ENCODE measurements at places on chromosomes 7 and 10. TPM values are rescaled to one million over a fixed set of nuclear protein-coding genes. Genes with fewer than 3 reads are reported as not detected.

- peaks cover 27% of the 10 kb centered on the region for H3K36me3 ChIP-seq
- H3K27ac ChIP-seq = no peak overlapping the region
- peaks cover 30% of the 10 kb centered on the region for H3K4me1 ChIP-seq
- DNase-seq = no peak
- H3K27me3 ChIP-seq = no peaks in the 10 kb centered on the region
These were observed 16.4 kb downstream of the TNRC18 start for GRCh38 chr7:5406957-5407945.

DNA sequence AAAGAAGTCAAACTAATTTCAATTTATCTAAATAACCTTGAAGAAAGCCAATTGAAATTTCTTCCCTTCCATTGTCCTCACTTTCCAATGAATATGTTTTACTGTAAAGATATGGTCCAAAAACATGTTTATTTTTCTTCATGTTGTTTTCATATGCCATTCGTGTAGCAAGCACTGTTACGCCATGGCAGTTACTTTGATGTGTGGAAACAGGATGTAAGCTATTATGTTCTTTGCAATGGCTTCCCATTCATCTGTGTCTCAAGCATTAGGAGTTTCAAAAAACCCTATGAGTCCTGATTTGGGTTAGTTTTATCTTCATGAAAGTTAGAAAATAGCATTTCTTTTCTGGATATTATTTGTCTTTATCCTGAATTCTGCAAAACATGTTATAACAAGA is 31.0 kb downstream of the GPR141 start:
- no peaks in the 10 kb centered on the region for H3K4me1 ChIP-seq
- no peak overlapping the region for H3K27ac ChIP-seq
- H3K27me3 ChIP-seq = no peaks in the 10 kb centered on the region
- DNase-seq = no peak
- no peak overlapping the region for H3K4me3 ChIP-seq

GRCh38 chr7:130942211-130942964 is 208.4 kb upstream of the KLF14 start:
- H3K36me3 ChIP-seq = peaks cover 15% of the 10 kb centered on the region
- DNase-seq = no peak
- no peaks in the 10 kb centered on the region for H3K27me3 ChIP-seq
- peak overlapping the region; percentile 44 for H3K4me3 ChIP-seq

- no peaks in the 10 kb centered on the region for H3K27me3 ChIP-seq
- no peaks in the 10 kb centered on the region for H3K4me1 ChIP-seq
- H3K36me3 ChIP-seq = no peaks in the 10 kb centered on the region
- no peak for DNase-seq
- no peak overlapping the region for H3K4me3 ChIP-seq
These were observed 167.2 kb upstream of the PPP2R2D start for GRCh38 chr10:131733596-131733995.

DNA sequence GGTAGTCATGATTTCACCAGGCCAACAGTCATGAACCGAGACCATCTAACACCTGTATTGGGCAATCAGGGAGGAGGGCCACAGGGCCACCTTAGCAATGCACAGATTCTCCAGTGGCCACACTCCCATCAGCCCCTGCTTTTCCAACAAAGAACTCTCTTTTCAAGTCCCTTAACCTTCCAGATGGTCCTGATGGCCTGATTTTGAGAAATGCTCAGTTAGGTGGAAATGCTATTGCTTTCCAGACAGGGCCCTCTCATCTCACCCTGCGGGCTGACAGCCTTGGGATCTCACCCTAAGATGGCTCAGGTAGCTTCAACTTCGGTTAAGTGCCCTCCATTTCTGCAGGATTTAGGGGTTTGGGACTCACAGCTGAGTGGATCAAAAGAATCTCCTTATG is 131.9 kb upstream of the PRR15 start:
- H3K4me3 ChIP-seq = no peak overlapping the region
- H3K36me3 ChIP-seq = no peaks in the 10 kb centered on the region
- H3K27ac ChIP-seq = no peak overlapping the region
- no peaks in the 10 kb centered on the region for H3K4me1 ChIP-seq
- H3K27me3 ChIP-seq = no peaks in the 10 kb centered on the region
- DNase-seq = no peak

GRCh38 chr7:147047696-147048095 is 931.1 kb downstream of the CNTNAP2 start:
- H3K4me1 ChIP-seq = no peaks in the 10 kb centered on the region
- no peak overlapping the region for H3K4me3 ChIP-seq
- no peaks in the 10 kb centered on the region for H3K27me3 ChIP-seq
- H3K27ac ChIP-seq = no peak overlapping the region
- no peaks in the 10 kb centered on the region for H3K36me3 ChIP-seq

DNA sequence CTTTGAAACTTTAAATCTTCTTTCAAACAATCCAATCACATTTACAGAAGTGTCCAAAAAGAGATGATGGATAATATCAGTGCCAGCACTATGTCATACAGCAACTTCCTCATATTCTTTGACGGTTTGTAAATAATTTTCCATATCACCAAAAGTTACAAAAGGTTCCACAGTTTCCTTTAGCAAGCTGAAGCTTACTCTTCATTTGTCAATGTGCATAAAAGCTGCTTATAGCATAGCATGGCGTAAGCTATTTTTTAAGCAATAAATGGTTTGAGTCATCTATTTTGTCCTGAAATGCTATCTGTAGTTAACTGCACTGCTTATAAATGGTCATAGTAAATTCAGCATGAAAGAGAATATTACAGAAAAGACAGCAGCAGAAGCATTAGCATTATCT is 95.1 kb downstream of the ETV1 start:
- no peaks in the 10 kb centered on the region for H3K36me3 ChIP-seq
- H3K27me3 ChIP-seq = no peaks in the 10 kb centered on the region
- no peak for DNase-seq
- H3K27ac ChIP-seq = no peak overlapping the region

GRCh38 chr7:46360811-46361210 is 439.7 kb upstream of the IGFBP3 start:
- H3K4me1 ChIP-seq = no peaks in the 10 kb centered on the region
- no peaks in the 10 kb centered on the region for H3K36me3 ChIP-seq
- no peak for DNase-seq
- no peak overlapping the region for H3K4me3 ChIP-seq
- no peak overlapping the region for H3K27ac ChIP-seq

Gene GJD4
- not detected for total RNA-seq

All from lower lobe of right lung (tissue), 2 donors.